Activated effector memory CD4-positive, alpha-beta T cell treated with Interleukin-2 at 50 U/mL for 16 hours (primary cell): ENCODE measurements at places on chromosomes 1 and 21.

- no peak for DNase-seq
These were observed 14.8 kb upstream of the TMEM222 start for GRCh38 chr1:27306892-27307761.

- no peak for DNase-seq
These were observed 8.7 kb downstream of the C4BPA start for GRCh38 chr1:207112616-207113296.

DNA sequence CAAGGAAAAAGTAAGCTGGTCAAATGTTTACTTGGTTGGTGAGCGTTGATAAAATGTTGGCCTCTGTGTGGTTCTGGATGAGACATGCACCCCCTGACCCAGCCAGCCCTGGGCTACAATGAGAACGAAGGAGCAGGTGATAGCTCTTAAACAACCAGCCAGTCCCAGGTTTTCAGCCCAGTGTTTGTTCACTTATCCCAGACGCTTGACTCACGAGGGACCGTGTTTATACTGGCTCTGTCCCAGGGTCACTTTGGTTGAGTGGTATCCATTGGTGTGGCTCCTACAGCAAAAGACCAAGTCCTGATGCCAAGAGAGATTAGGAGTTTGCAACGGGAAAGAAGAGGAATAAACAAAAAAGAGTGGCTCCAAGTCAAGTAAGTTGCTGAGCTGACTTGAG, 86.9 kb downstream of the KCNJ15 start:
- no peak for DNase-seq

DNA sequence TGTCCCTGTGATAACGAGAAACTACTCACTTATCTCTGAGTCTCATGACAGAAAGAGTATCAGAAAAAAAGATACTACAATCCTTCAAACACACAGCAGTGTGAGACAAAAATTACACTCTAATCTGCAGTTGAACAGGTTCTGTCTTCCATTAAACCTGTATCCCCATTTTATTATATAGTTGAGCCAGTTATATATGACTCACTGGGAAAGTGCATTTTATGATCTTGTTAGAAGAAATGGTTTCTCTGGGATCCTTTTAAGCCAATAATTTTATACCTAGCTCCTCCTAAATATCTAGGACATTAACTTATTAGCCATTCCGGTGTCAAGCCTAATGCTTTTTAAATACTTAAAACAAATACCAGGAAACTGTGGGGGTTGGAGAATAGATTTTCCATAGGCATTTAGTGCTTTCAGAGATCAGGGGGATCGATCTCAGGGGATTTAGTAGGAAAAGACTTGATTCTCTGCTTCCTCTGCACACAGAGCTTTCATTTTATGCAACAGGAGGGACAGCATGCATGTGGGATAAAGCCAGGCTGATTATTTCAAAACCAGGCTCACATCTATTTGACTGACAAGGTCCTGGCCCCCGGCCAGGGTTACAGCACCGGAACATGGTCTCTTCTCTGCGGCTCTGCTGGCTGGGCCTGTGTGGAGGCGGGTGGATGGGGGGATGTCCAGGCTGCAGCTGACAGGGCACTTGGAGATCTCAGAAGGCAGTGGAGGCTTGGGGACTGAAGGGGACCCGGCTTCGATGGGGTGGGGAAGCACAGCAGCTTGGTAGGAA, 310.6 kb downstream of the DISC1 start:
- no peak for DNase-seq

DNA sequence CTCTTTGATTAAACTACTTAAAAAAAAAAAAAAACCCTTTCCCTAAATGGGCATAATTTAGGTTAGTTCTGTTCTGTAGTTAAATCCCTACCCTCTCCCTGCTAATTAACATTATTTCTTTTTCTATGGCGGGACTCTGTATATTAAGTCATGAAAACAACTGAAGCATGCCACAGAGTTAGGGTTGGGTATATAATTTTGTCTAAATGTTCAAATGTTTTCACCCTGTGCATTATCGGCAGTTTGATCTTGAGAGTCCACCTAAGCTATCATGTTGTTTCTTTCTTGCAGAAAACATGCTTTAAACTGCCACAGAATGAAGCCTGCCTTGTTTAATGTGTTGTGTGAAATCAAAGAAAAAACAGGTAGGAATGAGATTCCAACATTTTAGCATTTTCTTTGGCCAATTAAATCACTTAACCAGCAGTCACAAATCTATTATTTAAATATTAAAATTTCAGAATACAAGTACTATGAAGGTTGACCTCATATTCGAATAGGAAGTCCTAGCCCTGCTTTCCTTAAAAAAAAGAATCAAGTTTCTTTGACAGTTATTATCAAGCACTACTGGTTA, 4.0 kb downstream of the PBX1 start:
- DNase-seq: no peak
